ENCODE measurements at places on chromosomes 2 and 18.

DNA sequence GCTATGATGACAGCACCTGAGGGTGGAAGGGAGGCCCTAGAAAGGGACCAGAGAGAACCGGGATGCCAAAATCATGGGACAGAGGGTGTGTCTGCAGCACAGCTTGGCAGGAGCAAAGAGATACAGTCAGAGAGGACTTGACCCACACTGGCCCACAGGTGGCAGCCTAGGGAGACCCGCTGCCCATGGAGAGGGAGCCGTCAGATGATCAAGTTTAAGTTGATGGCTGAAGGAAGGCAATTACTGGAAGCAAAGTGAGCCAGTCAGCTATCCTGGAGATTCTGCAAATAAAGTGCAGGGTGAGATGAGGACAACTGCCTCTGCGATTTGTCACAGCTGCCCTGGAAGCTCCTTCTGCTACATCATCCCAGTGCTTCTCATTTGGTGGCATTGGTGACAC is 74.0 kb downstream of the CMPK2 start:
- DNase-seq: no peak

- no peak for DNase-seq
Measured at GRCh38 chr2:241873081-241873802, 3.7 kb downstream of the RTP5 start.

GRCh38 chr2:7007846-7008741 is 90.9 kb downstream of the RNF144A start:
- no peak for DNase-seq

- DNase-seq: no peak
Measured at GRCh38 chr2:171522052-171522787, at the start of gene CYBRD1. Gene CYBRD1, plus strand, starts transcription at chr2:171522474. Its CDS starts 72 bp downstream, at chr2:171522546.

DNA sequence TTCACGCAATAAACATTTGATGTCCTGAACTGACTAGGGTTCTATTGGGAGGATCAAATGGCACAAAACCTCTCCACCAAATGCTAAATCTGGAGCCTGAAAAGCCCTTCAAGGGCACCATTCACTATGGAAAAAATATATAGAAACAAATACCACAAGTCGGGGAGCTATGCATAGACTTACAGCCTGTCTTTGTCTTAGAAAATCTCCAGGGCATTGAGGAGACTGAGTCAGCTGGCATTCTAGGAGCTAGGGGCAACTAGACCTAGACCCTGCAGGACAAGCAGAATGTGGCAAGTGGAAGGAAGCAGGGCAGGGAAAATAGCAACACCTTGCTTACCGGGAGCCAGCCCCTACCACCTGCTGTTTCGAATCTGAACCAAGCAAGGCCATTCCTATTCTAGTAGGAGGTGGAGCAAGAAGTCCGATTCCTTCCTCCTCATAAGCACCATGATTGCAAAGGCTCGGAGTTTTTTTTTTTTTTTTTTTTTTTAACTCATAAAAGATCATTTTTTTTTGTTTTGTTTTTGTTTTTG is 77.8 kb downstream of the DDX1 start:
- DNase-seq: no peak

DNA sequence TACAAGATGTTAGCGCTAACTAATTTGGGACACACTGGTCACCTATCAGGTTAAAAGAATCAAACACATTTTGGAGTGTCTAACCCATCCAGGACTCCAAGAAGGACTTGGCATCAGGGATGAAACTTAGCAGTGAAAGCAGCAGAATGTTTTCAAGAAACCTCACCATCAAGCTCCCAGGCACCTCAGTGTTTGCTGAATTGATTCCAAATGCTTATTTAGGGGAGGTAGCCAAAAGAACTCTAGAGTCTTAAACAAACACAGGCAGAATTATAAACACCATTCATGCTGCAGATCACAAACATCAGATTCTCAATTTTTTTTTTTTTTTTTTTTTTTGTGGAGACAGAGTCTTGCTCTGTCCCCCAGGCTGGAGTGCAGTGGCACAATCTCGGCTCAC is 122.8 kb upstream of the UXS1 start:
- DNase-seq: no peak

DNA sequence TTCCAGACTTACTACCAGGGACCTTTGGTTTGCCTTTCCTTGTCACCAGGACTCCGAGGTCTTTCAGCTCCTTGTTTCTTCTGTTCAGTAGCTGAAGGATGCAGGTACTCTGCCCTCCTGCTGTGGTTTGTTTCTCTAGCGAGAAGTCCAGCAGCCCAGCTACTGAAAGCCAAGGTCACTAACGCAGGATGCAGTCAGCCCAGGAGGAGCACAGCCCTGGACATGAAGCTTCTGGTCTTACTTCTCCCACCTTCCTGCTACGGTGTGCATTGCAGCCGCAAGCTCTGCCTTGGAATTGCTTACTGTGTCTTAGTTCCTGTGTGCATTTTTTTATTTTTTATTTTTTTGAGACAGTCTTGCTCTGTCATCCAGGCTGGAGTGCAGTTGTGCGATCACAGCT is 62.4 kb downstream of the DGKD start:
- DNase-seq: no peak

All from stimulated activated CD4-positive, alpha-beta T cell treated with anti-CD3 and anti-CD28 coated beads, TNF-alpha, amount 100 ng/mL, for 24 hours (primary cell).